ENCODE measurements at places on chromosomes 4 and X. TPM values are rescaled to one million over a fixed set of nuclear protein-coding genes. Genes with fewer than 3 reads are reported as not detected.

The UCP1 gene
- polyA plus RNA-seq: 0.14 TPM

- no peak overlapping the region for H3K4me3 ChIP-seq
- peaks cover 18% of the 10 kb centered on the region for H3K4me1 ChIP-seq
- no peak overlapping the region for H3K27ac ChIP-seq
- no peaks in the 10 kb centered on the region for H3K27me3 ChIP-seq
- DNase-seq: no peak
Observed at GRCh38 chr4:118284169-118284568, 68.6 kb downstream of the PRSS12 start.

DNA sequence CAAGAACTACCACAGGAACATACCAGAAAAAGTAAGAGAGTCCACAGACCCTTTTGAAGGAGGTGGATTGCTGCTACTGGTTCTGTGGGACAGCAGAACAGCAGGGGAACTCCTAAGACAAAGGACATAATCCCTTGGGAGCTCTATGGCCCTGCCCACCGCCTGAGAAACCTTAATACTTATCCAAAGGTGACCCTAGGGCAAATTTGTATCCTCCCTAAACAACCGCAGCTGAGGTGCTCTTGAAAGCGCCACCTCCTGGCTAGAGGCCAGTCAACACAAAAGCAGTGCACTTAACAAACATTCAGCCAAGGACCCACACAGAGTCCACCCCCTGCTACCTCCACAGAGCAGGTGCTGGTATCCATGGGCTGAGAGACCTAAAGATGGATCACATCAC, 136.8 kb downstream of the ADAM29 start:
- H3K36me3 ChIP-seq: no peaks in the 10 kb centered on the region
- DNase-seq: no peak
- H3K27ac ChIP-seq: no peak overlapping the region
- no peaks in the 10 kb centered on the region for H3K27me3 ChIP-seq

DNA sequence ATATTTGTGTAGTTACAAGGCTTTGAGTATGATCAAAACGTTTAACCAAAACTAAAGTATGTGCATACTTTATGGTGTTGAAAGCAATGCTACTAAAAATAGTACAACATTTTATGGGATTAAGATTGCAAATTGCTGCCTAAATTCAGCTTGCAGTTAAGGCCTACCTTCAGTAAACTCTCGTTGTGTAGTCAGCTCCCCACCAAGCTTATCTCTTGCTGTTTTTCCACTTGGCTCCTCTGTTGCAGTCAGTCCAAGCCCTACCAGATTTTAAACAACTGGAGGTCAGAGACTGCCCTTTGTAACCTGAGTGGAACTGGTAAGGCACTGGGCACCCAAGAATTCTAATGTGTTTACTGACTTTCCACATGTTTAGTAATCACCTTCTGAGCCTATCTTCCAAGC, 25.7 kb downstream of the AFF1 start:
- H3K27ac ChIP-seq: peak overlapping the region; percentile 37
- peaks cover 32% of the 10 kb centered on the region for H3K4me1 ChIP-seq
- H3K36me3 ChIP-seq: no peaks in the 10 kb centered on the region
- H3K4me3 ChIP-seq: no peak overlapping the region
- no peak for DNase-seq

All from heart left ventricle (tissue), 16 donors.